ENCODE measurements at places on chromosomes 6 and 20.

DNA sequence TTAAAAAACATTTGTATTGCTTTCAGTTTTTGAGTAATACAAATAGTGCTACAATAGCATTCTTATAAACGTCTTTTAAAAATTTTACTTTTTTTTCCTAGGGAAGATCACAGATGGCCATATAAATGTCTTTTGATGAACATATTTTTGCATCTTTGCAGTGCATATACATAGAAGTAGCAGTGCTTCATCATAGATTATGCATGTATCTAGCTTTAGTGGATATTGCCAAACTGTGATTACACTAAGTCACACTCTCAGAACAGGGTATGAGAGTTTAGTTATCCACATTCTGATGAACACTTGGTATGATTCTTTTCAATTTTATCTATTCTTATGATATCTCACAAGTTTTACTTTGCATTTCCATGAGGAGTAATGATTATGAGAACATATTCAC is 99.8 kb upstream of the ASCC3 start:
- no peak for DNase-seq

DNA sequence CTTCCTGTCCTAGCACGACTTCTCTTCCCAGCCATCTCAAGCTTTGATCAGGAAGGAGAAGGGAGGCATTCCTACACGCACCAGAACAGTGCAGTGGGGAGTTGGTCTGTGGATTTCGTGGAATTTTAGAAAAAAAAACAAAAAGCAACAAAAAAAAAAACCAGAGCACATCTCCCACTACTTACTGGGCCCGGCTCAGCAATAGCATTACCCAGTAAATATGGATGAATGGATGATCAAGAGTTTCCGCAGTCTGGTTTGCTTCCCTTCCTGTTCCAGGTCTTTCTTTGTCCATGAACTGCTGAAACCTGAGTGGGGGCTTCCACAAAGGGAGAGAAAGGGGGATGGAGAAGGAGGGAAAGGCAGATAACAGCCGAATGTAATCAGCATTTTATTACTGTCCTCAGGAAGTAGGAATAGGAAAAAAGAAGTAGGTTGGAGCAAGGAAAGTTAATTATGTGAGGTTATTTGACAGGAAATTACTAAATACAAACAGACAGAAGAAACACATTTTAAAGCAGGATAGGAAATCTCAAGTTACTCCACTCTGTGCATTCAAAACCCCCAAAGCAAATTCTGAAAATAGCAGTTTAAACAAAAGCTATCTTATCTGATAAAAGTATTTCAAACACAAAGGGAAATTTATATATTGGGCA is 349.0 kb downstream of the PRL start:
- no peak for DNase-seq

GRCh38 chr6:166045860-166046200 is 121.8 kb downstream of the TBXT start:
- no peak for DNase-seq

DNA sequence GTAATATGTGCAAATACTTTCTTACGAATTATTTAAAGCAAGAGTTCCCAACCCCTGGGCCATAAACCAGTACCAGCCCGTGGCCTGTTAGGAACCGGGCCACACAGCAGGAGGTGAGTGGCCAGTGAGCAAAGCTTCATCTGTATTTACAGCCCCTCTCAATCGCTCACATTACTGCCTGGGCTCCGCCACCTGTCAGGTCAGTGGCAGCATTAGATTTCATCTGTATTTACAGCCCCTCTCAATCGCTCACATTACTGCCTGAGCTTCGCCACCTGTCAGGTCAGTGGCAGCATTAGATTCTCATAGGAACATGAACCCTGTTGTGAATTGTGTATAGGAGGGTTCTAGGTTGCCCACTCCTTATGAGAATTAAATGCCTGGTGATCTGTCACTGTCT is 142.0 kb downstream of the RNASET2 start:
- no peak for DNase-seq

- DNase-seq = no peak
These were observed 64.0 kb downstream of the QRSL1 start for GRCh38 chr6:106693418-106693817.

GRCh38 chr20:34431168-34431567 is 68.1 kb downstream of the ITCH start:
- DNase-seq = no peak

GRCh38 chr6:126672649-126673048 is 332.7 kb downstream of the CENPW start:
- no peak for DNase-seq

DNA sequence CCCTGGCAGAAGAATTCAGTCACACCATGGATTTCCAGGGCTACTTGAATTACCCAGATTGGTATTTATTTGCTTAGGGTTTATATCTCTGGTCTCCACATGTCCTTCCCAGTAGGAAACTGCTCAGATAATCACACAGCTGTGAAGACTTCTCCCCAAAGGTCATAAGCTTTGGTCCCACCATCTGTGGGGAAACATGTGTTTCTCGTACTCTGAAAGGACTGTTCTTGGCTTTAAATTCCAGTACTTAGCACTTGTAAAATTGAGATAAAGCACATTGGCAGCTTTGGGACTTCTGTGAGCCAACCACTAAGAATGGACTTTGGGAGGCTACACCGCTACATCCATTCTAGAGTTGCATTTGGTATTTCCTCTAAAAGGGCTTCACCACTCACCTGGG is 205.3 kb upstream of the FOXA2 start:
- DNase-seq = no peak
